ENCODE measurements at places on chromosomes 11 and 22.

- no peak for DNase-seq
Measured at GRCh38 chr11:126414615-126415014, 59.1 kb downstream of the ST3GAL4 start.

DNA sequence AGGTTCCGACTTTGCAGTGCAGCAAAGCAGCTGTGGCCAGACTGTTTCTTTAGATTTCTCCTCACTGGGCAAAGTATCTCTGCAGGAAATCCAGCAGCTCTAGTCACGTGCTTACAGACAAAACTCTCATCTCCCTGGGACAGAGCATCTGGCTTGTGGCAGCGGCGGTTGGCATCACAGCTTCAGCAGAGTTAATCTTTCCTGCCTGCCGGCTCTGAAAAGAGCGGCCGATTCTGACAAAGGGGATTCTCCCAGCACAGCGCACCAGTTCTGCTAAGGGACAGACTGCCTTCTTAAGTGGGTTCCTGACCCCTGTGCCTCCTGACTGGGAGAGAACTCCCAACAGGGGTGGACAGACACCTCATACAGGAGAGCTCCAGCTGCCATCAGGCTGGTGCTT lies 1357.3 kb upstream of the TENM4 start:
- no peak for DNase-seq

DNA sequence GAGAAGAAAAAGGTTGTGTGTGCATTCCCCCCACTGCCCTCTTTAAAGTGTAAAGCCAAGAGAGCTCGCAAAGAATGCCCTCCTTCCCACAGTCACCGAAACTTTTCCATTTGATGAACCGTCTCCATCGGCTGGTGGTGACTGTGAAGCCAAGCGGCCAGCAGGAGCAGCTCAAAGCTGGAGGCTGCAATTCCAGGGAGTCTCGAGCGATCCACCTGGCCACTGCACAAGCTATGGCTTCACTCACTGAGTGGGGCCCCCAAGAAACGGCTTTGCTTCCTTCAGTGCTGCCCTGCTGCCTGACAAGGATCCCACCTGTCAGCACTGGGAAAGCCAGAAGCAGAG lies 117.7 kb downstream of the ABTB2 start:
- no peak for DNase-seq

GRCh38 chr11:33530815-33531214 lies 169.8 kb downstream of the C11orf91 start:
- DNase-seq: no peak

DNA sequence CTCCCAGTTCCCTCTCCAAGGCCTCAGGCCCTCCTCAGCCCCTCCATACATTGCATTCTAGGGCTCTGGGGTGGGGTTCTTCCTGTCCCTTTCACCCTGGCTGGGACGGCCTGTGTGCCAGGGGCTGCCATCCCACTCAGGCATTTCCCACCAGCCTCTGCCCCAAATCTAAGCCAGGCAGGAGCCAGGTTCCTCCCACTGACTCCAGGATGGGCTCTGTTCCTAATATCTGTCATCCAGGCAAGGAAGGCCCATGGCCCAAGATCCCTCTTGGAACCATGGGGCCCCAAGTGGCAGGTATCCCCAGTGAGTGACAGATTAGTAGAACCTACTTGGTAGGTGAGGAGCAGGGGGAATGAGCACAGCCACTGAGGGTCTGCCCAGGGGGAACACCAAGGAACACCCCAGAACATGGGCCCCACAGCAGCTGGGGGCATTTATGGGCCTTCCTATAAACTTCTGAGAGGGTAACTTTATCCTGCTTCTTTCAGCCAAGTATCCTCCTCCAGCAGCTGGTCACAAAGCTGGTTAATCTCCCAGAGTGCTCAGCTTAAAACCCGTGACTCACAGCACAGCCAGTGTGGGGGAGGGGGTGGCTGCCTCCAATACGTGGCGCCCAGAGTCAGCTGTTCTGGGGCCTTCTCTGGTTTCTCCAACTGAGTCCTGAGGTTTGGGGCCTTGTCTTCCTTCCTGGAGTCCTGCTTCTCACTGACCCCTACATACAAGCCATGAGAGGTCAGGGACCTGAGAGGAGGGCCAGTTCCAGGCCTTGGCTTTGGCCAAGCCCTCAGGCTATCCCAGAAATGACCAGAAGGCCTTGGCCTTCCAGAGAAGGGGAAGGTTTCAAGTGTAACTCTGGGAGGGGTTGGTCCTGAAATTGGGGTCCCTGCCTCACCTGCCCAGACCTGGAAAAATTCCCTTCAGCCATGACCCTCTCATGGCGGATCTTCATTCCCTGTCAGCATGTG lies 19.9 kb upstream of the MYOD1 start:
- no peak for DNase-seq

GRCh38 chr11:22162756-22163155 lies 30.1 kb upstream of the ANO5 start:
- no peak for DNase-seq

GRCh38 chr11:118609380-118610224 lies 2.2 kb downstream of the PHLDB1 start:
- DNase-seq: no peak
